Prostate gland (tissue), 2 donors: ENCODE measurements at places on chromosomes 6 and 20. TPM values are rescaled to one million over a fixed set of nuclear protein-coding genes. Genes with fewer than 3 reads are reported as not detected.

GRCh38 chr6:89828988-89829471 lies 650 bp upstream of the CASP8AP2 start:
- no peak for DNase-seq

The AFDN gene
- 171 TPM for total RNA-seq

GRCh38 chr20:41436679-41437078 lies 70.1 kb upstream of the EMILIN3 start:
- no peak for DNase-seq

DNA sequence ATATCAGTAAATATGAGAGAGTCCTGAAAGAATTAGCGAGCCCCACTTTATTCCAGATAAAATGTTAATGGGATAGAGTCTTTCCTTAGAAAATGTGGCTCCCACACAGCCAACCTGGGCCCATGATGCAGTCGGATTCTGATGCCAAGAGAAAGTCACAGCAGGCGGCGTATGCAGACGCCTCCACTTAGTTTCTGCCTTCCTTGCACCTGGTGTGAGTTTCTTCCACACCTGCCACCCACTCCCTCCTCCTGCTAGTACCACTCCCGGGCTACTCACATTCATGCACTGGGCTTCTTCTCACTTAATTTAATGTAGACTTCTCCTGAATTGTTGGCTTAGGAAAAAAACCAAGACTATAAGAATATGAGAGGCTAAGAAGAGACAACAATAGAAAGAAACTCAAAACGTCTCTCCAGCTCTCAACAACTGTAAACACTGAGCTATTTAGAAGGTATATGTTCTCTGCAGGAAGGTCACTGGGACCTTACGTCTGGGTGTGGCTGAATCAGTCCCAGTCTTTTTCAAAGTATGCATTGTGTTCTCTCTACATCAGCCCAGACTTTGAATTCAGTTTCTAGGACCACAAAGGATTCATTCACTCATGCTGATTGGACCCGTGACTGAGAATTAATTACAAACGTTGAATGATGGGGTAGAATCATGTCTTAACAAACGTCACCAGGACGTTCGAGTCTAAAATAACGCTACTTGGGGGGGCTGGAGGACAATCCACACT lies 70.4 kb downstream of the GCNT2 start:
- no peak for DNase-seq

- DNase-seq, result no peak
Measured at GRCh38 chr6:45741437-45742171, 274.1 kb downstream of the CLIC5 start.

DNA sequence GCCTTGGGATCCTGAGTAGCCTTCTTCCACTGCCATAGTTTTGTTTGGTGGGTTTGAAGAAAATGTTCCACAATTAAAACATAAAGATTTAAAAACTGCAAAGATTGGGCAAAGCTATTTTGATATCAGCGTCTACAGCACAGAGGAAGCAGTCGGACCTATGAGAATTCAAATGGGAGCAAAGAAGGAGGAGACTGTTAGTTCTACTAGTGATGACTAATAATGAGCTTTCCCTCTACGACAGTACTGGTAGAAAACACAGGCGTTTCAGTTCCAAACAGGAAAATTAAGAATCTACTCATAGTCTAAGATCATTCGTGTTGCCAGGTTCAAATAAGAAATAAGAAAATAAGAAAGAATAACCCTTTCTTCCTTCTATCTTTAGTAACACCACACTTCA lies 121.2 kb downstream of the INSM1 start:
- DNase-seq, result no peak

DNA sequence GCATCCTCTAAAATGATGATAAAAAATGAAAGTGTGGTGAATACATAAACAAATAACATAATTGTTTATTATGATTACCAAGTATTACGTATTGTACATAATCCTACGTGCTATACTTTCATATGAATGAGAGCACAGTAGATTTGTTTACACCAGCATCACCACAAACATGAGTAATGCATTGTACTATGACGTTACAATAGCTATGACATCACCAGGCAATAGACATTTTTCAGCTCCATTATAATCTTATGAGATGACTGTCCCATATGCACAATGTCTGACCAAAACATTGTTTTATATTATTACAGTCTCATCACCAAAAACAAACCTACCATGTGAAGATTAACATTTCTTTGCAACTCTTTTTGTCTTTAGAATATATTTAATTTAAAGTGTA lies 225.7 kb upstream of the TENT5A start:
- DNase-seq, result no peak

- no peak for DNase-seq
Measured at GRCh38 chr6:7805850-7806214, 79.9 kb downstream of the BMP6 start.
